Activated naive CD4-positive, alpha-beta T cell treated with anti-CD3 and anti-CD28 coated beads for 36 hours (primary cell): ENCODE measurements at places on chromosomes 6 and 20.

- DNase-seq: no peak
- H3K27me3 ChIP-seq: no peaks in the 10 kb centered on the region
- no peak overlapping the region for H3K27ac ChIP-seq
- no peaks in the 10 kb centered on the region for H3K36me3 ChIP-seq
- H3K4me1 ChIP-seq: no peaks in the 10 kb centered on the region
Measured at GRCh38 chr6:81901551-81901966, 149.1 kb upstream of the TENT5A start.

DNA sequence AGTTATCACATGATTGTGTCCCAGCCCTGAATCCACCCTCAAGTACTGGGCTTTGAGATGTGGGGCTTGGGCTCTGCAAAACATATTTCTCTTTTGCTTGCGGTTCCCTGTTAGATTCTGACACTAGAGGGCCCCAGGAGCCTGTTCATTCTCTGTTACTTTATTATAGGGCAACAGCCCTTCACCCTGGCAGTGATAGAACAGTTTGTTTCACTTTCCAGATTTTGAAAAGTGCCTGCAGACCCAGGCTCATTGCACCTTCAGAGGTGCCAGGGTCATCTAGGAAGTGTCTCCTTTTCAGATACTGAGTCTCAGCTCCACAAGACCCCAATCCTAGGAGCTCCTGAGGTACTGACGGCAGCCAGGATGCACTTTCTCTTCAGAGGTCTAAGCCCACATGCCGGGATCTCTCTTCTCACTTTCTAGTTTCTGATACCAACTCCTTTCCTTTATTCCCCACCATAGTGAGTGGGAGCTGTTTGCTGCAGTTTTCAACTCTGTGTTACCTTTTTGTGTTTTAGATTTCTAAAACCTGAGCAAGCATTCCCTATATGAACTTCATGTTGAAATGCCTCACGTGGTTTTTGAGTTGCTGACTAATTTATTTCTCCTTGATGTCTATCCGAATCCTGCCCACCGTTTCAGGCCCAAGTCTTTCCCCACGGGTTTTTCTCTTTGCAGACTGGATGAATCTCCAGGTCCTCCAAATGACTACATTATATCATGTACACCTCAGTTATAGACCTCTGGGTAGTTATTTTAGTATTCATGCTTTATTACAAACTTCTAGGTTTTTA, 10.9 kb downstream of the ABT1 start:
- no peaks in the 10 kb centered on the region for H3K36me3 ChIP-seq
- peaks cover 1% of the 10 kb centered on the region for H3K27me3 ChIP-seq
- H3K27ac ChIP-seq: no peak overlapping the region
- H3K4me3 ChIP-seq: peak overlapping the region; percentile 52

GRCh38 chr6:166670894-166671293, 43.8 kb upstream of the RPS6KA2 start:
- H3K27ac ChIP-seq: no peak overlapping the region
- DNase-seq: no peak
- no peak overlapping the region for H3K4me3 ChIP-seq
- peaks cover 6% of the 10 kb centered on the region for H3K4me1 ChIP-seq
- H3K27me3 ChIP-seq: peaks cover 11% of the 10 kb centered on the region
- H3K36me3 ChIP-seq: no peaks in the 10 kb centered on the region

DNA sequence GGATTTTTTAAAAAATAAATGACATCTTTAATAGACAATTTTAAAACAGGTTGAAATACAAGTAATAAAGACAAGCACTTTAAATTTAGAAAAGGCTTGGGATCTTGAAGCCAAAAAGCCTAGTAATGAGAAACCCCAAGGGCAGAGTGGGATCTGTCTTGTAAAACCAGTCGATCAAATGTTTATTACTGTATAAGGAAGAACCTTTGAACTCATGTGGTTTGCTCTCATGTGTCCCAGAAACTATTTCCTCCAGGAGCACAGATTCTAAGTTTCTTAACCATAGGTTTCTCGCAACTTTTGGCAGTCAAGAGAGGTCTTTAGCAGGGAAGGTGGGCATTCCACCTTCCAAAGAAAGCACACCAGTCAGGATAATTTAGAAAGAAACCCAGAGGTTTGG, 541.7 kb upstream of the BTBD3 start:
- no peak overlapping the region for H3K27ac ChIP-seq
- no peaks in the 10 kb centered on the region for H3K36me3 ChIP-seq
- no peaks in the 10 kb centered on the region for H3K4me1 ChIP-seq
- H3K27me3 ChIP-seq: no peaks in the 10 kb centered on the region
- DNase-seq: no peak

DNA sequence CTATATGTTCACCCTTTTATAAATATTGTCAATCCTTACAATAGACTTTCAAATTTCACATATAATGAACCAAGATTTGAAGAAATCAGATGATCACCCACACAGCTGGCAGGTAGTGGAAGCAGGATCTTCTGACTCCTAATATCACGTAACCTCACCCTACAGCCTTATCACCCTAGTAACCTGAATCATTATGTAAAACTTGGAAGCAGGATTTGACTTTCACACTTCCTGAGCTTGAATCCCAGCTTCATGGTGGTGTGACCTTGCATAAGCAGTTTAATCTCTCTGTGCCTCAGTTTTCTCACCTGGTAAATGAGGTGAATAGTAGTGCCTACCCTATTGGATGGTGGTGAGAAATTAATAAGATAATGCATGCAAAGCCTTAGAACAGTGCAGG, 16.4 kb downstream of the SPTLC3 start:
- no peak for DNase-seq
- H3K36me3 ChIP-seq: no peaks in the 10 kb centered on the region

- H3K4me3 ChIP-seq: no peak overlapping the region
- no peaks in the 10 kb centered on the region for H3K36me3 ChIP-seq
- DNase-seq: no peak
- H3K4me1 ChIP-seq: no peaks in the 10 kb centered on the region
- H3K27me3 ChIP-seq: no peaks in the 10 kb centered on the region
- H3K27ac ChIP-seq: no peak overlapping the region
Measured at GRCh38 chr6:141809901-141810300, 322.8 kb upstream of the GJE1 start.

DNA sequence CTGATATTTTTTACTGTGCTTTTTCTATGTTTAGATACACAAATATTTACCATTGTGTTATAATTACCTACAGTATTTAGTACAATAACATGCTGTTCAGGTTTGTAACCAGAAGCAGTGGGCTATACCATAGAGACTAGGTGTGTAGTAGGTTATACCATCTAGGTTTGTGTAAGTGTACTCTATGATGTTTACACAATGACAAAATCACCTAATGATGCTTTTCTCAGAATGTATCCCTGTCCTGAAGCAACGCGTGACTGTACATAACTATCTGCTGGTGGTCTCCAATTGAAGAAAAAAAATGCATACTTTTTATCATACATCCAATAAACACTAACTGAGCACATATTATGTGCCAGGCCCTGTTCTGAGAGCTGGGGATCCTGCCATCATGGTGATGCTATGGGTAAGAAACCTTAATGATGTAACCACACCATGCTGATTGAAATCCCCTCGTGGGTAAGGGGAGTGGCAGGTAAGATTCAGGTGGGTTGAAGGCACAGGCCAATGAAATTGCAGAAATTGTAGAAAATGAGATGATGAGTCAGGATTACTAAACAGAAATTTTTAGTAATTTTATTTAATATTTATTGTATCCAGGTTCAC, 76.8 kb downstream of the FYN start:
- no peak overlapping the region for H3K4me3 ChIP-seq
- peak overlapping the region; percentile 88 for H3K27ac ChIP-seq
- no peaks in the 10 kb centered on the region for H3K27me3 ChIP-seq
- no peak for DNase-seq
- peaks cover 87% of the 10 kb centered on the region for H3K4me1 ChIP-seq

GRCh38 chr6:157768304-157768703, 54.7 kb upstream of the SNX9 start:
- peaks cover 79% of the 10 kb centered on the region for H3K4me1 ChIP-seq
- no peak for DNase-seq
- H3K27ac ChIP-seq: peak overlapping the region; percentile 83
- H3K27me3 ChIP-seq: no peaks in the 10 kb centered on the region
- no peaks in the 10 kb centered on the region for H3K36me3 ChIP-seq
- H3K4me3 ChIP-seq: no peak overlapping the region

DNA sequence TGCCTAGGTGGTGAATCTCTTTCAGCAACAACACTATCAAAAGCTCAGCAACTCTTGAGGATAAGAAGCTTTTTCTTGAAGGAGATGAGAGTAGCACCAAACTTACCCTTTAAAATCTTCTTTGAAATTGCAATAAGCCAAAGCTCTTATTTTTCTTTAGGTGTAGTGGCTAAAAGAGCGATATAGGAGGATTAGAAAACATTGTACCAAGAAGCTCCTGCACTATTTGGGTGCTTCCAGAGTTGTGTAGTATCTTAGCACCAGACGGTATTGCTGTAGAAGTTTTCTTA, 1.2 kb downstream of the FUT9 start:
- peaks cover 32% of the 10 kb centered on the region for H3K27me3 ChIP-seq
- DNase-seq: no peak
- H3K27ac ChIP-seq: no peak overlapping the region
- no peak overlapping the region for H3K4me3 ChIP-seq
- peaks cover 3% of the 10 kb centered on the region for H3K4me1 ChIP-seq

- no peaks in the 10 kb centered on the region for H3K36me3 ChIP-seq
- DNase-seq: no peak
- no peak overlapping the region for H3K4me3 ChIP-seq
- no peaks in the 10 kb centered on the region for H3K4me1 ChIP-seq
Measured at GRCh38 chr20:15187612-15188011, 850.2 kb upstream of the FLRT3 start.

DNA sequence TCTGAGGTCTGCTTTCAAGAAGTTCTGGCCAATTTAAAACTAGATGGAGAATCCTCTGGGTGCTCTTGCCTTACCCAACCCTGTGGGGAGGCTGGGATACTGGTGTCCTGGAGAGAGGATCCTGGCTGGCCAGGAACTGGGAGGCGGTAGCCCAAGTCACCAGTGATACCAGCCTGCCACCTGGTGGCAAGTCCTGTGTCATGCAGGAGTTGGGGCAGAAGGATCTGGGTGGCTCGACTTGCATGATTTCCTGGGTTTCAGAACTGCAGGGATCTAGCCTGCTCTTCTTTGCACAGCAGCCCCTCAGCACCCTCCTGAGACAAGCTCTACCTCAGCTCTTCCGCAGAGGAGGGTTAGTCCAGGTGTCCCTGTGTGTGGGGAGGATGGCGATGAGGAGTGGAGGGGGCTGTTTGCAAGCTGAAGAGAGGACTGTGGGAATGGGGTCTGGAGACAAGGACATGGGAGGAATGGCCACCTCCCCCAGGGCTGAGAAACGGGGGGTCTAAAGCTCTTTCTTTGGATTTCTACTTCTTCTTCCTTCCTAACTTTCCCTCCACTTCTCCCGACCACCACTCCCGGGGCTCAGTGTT, 4.2 kb downstream of the KCNK17 start:
- peaks cover 7% of the 10 kb centered on the region for H3K4me1 ChIP-seq
- H3K27me3 ChIP-seq: peaks cover 30% of the 10 kb centered on the region
- H3K36me3 ChIP-seq: no peaks in the 10 kb centered on the region
- DNase-seq: peak; percentile 75

- DNase-seq: peak; percentile 5
- H3K27ac ChIP-seq: no peak overlapping the region
- no peaks in the 10 kb centered on the region for H3K4me1 ChIP-seq
- H3K4me3 ChIP-seq: no peak overlapping the region
Measured at GRCh38 chr6:47079638-47080037, 37.5 kb upstream of the ADGRF1 start.

- no peaks in the 10 kb centered on the region for H3K27me3 ChIP-seq
- no peak overlapping the region for H3K4me3 ChIP-seq
- no peaks in the 10 kb centered on the region for H3K4me1 ChIP-seq
- DNase-seq: no peak
- H3K27ac ChIP-seq: no peak overlapping the region
- H3K36me3 ChIP-seq: no peaks in the 10 kb centered on the region
Measured at GRCh38 chr6:141199074-141199473, 933.7 kb upstream of the GJE1 start.

- H3K4me3 ChIP-seq: no peak overlapping the region
- no peaks in the 10 kb centered on the region for H3K27me3 ChIP-seq
- no peak for DNase-seq
- no peak overlapping the region for H3K27ac ChIP-seq
- no peaks in the 10 kb centered on the region for H3K4me1 ChIP-seq
- no peaks in the 10 kb centered on the region for H3K36me3 ChIP-seq
Measured at GRCh38 chr6:140445474-140446004, 1071.1 kb upstream of the CITED2 start.

DNA sequence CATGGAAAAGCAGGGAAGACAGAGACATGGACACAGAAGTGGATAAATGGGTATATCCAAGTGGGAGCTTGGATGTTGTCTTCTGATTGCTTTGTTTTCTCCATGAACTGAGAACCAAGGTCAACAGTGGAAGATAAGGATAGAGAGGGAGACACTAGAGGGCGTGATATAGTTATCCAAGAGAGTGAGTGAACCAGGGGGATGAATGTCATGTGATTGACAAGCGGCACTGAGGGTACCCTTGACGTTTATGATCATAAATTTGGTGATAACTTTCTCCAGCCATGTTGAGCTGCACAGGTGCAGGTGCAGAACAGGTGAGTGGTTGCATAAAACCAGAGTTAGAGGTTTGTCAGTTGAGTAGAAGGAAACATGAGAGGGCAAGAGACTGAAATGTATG, 20.7 kb downstream of the EBF4 start:
- H3K27ac ChIP-seq: no peak overlapping the region
- H3K36me3 ChIP-seq: no peaks in the 10 kb centered on the region
- no peak overlapping the region for H3K4me3 ChIP-seq
- no peaks in the 10 kb centered on the region for H3K4me1 ChIP-seq

- H3K4me1 ChIP-seq: peaks cover 37% of the 10 kb centered on the region
Measured at GRCh38 chr6:144653885-144654505, 368.9 kb downstream of the UTRN start.

DNA sequence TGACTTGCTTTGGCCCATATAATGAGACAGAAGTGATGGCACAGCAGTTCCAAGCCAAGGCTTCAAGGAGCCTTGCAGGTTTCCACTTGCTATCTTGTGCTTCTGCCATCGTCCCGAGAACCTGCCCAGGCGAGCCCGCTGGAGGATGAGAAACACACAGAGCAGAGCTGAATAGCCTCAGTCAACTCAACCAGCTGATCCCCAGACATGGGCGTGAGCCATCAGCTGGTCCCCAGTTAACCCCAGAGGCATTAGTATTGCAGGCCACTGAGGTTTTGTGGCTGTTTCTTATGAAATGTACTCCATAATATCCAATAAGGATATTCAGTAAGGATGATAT, 81.7 kb upstream of the SHLD1 start:
- no peaks in the 10 kb centered on the region for H3K4me1 ChIP-seq
- DNase-seq: no peak
- no peak overlapping the region for H3K4me3 ChIP-seq
- no peaks in the 10 kb centered on the region for H3K36me3 ChIP-seq
